Activated CD8-positive, alpha-beta T cell treated with anti-CD3 and anti-CD28 coated beads for 36 hours (primary cell): ENCODE measurements at places on chromosomes 1 and 21. TPM values are rescaled to one million over a fixed set of nuclear protein-coding genes. Genes with fewer than 3 reads are reported as not detected.

EXTL1 gene
- total RNA-seq = not detected

CELSR2 gene
- 3.1 TPM for total RNA-seq

CCDC27 gene
- total RNA-seq = not detected

DNA sequence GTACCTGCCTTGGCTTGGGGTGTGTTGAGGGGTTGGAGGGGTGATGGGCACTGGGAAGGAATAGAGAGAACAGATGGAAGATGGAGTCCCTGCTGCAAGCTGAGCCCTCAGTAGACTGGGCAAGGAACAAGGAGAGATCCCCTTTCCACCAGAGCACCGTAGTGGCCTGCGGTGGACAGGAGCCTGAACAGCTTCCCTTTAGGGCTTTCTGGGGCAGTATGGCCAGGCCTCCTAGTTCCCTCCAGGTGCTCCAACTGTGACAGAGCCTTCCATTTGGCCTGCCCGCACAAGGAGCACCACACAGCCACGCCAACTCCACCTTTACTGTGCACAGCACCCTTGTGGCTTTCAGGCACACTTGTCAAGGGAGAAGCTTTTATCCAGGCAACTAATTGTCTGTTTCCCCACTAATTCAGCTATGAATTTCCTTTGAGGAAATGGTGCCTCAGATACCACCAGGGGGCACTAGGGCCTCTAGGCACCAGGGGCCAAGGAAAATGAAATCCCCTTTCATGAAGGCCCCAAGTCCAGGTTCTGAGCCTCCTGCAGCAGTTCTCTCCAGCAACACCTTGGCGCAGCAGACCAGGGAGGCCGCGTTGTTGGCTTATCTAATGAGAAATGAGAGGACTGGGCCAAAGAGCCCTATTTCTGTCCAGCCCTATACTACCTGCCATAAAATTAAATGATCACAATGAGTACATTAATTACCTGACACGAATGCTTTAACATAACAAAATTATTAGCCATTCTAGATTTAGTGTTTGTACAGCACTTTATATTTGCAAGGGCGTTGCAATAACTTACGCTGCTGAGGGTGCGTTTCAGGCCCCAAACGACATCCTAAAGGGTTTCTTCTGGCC lies 23.1 kb upstream of the ERI3 start:
- peak; percentile 75 for DNase-seq
- H3K4me3 ChIP-seq = no peak overlapping the region

- H3K4me3 ChIP-seq = peak overlapping the region; percentile 84
- H3K36me3 ChIP-seq = peaks cover 10% of the 10 kb centered on the region
- H3K27me3 ChIP-seq = peaks cover 3% of the 10 kb centered on the region
- peak; percentile 65 for DNase-seq
- peak overlapping the region; percentile 90 for H3K27ac ChIP-seq
Observed at GRCh38 chr1:151457911-151458801, 1.1 kb downstream of the POGZ start.

DNA sequence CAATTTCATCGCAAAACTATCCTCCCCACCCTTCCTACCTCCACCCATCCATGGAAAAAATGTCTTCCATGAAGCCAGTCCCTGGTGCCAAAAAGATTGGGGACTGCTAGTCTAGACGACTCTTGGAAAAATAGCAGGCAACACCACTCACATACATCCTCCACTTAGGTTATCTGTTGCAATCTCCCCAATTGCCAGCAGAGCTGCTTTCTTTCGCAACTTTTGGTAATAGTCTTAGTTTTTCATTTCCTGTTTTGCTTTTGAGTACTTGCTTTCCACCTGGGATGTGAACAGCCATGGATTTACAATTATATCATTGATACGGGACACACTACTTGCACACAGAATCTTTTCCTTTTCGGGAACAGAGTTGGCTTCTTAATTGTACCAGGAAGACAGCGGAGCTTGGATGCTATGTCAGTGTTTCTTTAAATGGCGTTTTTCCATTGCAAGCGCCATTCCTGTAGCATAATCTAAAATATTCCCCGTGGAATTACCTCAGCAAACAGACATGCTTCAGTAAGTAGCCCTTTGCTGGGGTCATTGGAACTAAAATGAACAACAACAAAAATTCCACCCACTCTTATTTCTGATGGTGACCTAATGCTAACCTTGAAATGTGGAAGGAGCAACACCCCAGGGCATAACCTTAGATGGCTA lies 183.3 kb upstream of the ADGRL2 start:
- no peak for DNase-seq
- H3K36me3 ChIP-seq = no peaks in the 10 kb centered on the region
- no peak overlapping the region for H3K27ac ChIP-seq
- H3K4me3 ChIP-seq = no peak overlapping the region
- H3K27me3 ChIP-seq = no peaks in the 10 kb centered on the region

GRCh38 chr1:31650161-31651088 lies 5.7 kb upstream of the PEF1 start:
- H3K4me1 ChIP-seq = peaks cover 9% of the 10 kb centered on the region
- no peak overlapping the region for H3K27ac ChIP-seq
- H3K4me3 ChIP-seq = no peak overlapping the region
- DNase-seq = no peak
- no peaks in the 10 kb centered on the region for H3K36me3 ChIP-seq

- H3K27me3 ChIP-seq = peaks cover 3% of the 10 kb centered on the region
- H3K4me1 ChIP-seq = no peaks in the 10 kb centered on the region
- H3K4me3 ChIP-seq = no peak overlapping the region
- no peak overlapping the region for H3K27ac ChIP-seq
Observed at GRCh38 chr1:220991506-220991905, 112.3 kb downstream of the HLX start.

DNA sequence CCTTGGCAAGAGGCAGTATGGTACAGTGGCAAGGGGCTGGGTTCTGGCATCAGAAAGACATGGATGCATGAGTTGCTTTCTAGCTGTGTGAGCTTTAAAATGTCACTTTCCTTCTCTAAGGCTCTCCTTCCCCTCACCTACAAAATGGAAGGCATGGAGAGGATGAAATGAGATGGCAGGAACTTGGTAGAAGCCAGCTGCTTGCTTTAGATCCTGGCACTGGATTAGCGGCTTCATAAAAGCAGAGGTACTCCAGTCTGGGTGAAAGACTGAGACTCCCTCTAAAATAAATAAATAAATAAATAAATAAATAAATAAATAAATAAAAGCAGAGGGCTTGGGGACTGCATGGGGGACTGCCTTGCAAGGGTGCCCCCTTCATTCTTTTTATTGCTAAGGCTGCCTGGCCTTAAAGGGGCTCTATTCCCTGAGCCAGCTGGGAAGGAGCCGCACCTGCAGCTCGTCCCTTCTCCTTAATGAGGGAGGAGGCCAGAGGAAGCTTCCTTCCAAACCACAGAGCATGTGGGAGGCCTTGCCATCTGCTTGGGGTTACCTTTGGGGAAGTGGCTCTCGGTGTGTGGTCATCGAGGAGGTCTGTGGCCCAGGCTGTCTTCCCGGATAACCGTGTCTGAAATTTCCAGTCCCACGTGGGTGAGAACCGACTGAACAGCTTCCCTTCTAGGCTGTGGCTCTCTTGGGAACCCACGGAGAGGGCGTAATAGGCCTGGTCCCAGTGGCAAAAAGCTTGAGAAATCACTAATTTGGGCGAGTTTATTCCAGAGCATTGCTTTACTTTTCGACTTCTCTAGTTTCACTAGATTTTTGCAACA lies 2.0 kb upstream of the ATP13A2 start:
- H3K36me3 ChIP-seq = peaks cover 6% of the 10 kb centered on the region
- H3K4me3 ChIP-seq = no peak overlapping the region
- H3K4me1 ChIP-seq = peaks cover 19% of the 10 kb centered on the region
- H3K27ac ChIP-seq = no peak overlapping the region
- DNase-seq = no peak
- H3K27me3 ChIP-seq = no peaks in the 10 kb centered on the region

- H3K36me3 ChIP-seq = peaks cover 10% of the 10 kb centered on the region
- no peak overlapping the region for H3K4me3 ChIP-seq
- peaks cover 26% of the 10 kb centered on the region for H3K4me1 ChIP-seq
- no peaks in the 10 kb centered on the region for H3K27me3 ChIP-seq
Observed at GRCh38 chr1:169361281-169361680, 6.3 kb downstream of the NME7 start.

- DNase-seq = no peak
- H3K27me3 ChIP-seq = peaks cover 2% of the 10 kb centered on the region
- H3K36me3 ChIP-seq = no peaks in the 10 kb centered on the region
- no peak overlapping the region for H3K4me3 ChIP-seq
- no peaks in the 10 kb centered on the region for H3K4me1 ChIP-seq
- H3K27ac ChIP-seq = no peak overlapping the region
Observed at GRCh38 chr1:88526456-88526855, 157.6 kb upstream of the PKN2 start.

DNA sequence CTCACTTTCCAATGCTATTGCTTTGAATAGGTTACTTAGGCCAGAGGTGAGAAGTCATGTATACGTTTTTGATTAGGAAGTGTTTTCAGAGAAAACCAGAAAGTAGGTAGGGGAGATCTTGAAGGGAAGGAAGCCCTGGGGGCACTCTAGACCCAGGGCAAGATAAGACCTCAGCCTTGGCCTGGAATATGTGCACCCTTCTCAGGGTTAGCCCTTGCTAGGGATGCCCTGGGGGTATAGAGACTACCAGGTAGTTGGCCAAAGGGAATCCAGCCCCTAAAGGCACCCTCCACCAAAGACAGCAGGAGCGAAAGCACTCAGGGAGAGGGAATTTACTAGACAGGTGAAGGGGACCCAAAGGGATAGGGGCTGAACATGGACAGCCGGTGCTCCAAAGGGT lies 7.0 kb downstream of the TIAM1 start:
- no peak overlapping the region for H3K4me3 ChIP-seq
- H3K27me3 ChIP-seq = no peaks in the 10 kb centered on the region
- no peak for DNase-seq
- H3K36me3 ChIP-seq = peaks cover 31% of the 10 kb centered on the region

- H3K4me1 ChIP-seq = no peaks in the 10 kb centered on the region
- H3K4me3 ChIP-seq = no peak overlapping the region
- DNase-seq = no peak
Observed at GRCh38 chr1:218671573-218671972, 326.4 kb downstream of the TGFB2 start.

DNA sequence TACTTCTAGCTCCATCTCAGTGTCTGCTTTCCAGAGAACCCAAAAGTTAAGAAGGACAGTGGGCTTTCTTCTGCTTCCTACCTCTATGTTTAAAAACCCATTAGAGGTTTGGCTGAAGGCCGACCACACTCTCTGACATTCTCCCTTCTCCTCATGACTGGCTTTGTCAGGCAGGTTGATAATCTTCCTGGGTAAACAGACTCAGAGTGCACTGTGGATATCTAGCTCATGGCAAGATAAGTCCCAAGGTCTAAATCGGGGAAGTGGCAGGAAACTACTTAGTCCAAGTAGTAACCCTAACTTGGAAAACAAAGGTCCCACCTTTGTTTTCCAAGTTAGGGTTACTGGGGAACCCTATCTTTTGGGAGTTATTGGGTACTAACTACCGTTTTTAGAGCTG lies 161.9 kb upstream of the SPAG17 start:
- H3K27me3 ChIP-seq = no peaks in the 10 kb centered on the region
- no peaks in the 10 kb centered on the region for H3K36me3 ChIP-seq
- no peak overlapping the region for H3K4me3 ChIP-seq
- H3K4me1 ChIP-seq = no peaks in the 10 kb centered on the region
- DNase-seq = no peak

- DNase-seq = no peak
- no peak overlapping the region for H3K4me3 ChIP-seq
- no peaks in the 10 kb centered on the region for H3K27me3 ChIP-seq
- H3K27ac ChIP-seq = no peak overlapping the region
Observed at GRCh38 chr1:60470246-60470645, 396.7 kb upstream of the C1orf87 start.

GRCh38 chr1:2966449-2967328 lies 54.6 kb upstream of the ACTRT2 start:
- no peak overlapping the region for H3K27ac ChIP-seq
- no peak for DNase-seq
- no peaks in the 10 kb centered on the region for H3K36me3 ChIP-seq

- H3K4me3 ChIP-seq = no peak overlapping the region
- H3K4me1 ChIP-seq = no peaks in the 10 kb centered on the region
- H3K27ac ChIP-seq = no peak overlapping the region
- H3K27me3 ChIP-seq = peaks cover 2% of the 10 kb centered on the region
- no peaks in the 10 kb centered on the region for H3K36me3 ChIP-seq
Observed at GRCh38 chr1:223878598-223879325, 33.0 kb upstream of the TP53BP2 start.
